ENCODE measurements at places on chromosomes 7 and 10.

GRCh38 chr10:76631884-76632766 lies 1005.5 kb downstream of the KCNMA1 start:
- DNase-seq = no peak

- DNase-seq = no peak
Measured at GRCh38 chr7:29805886-29806207, 461 bp upstream of the WIPF3 start.

GRCh38 chr10:131464789-131465188 lies 153.3 kb upstream of the TCERG1L start:
- DNase-seq = no peak

DNA sequence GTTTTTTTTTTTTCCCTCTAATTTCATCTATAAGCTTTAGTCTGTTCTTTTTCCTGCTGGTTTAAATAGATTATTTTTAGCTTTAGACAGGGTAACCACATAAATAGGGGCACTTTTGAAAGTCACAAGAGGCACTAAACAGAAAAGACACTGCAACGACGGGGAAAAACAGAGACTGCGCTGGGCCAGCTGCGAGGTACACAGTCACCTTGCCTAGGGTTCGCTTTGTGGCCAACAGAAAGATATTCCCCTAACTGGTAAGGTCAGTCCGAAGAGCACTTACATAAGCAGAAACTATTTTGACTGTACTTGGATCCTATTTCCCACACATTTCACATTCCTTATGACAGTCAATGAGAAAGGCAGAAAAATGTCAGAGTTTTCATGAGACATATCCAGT lies 175.6 kb upstream of the PHF14 start:
- DNase-seq = no peak

- no peak for DNase-seq
Measured at GRCh38 chr10:29649561-29650551, 15.1 kb upstream of the SVIL start.

GRCh38 chr7:45155357-45155900 lies 2.2 kb upstream of the RAMP3 start:
- DNase-seq = no peak

- no peak for DNase-seq
Measured at GRCh38 chr7:126774077-126774476, 478.7 kb downstream of the GRM8 start.

DNA sequence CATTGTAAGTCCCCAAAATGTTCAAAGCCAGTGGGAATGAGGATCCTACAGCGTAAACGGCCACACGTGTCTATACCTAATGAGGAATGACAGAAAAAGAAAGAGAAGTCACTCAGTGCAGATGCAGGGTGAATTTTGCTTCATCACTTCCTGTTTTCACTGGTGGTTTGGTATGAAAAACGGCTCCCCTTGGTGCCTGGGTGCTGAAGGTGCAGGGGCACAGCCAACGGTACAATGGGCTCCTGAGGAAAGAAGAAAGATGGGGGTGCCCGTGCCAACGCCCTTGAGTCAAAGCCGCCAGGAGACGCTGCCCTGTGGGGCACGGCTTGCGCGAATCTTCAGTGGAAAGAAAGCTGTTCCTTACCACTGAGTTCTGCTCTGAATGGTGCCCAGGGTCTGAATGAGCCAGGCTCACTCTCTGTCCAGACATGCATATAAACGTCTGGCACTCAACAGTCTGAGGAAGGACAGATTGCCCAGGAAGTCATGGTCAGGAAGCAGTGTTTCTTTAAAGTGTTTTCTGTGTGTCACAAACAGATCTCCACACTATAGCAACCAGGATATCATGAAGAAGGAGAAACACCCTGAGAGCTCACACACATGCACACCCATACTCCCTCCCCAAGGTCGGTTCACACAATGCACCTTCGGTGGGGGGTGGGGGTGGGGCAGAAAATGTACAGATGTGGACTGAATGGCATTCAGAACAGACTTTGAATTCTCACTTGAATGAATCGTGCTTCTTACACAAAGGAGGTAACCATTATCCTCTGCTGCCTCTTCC lies 105.8 kb downstream of the ELMO1 start:
- DNase-seq = peak; percentile 81

DNA sequence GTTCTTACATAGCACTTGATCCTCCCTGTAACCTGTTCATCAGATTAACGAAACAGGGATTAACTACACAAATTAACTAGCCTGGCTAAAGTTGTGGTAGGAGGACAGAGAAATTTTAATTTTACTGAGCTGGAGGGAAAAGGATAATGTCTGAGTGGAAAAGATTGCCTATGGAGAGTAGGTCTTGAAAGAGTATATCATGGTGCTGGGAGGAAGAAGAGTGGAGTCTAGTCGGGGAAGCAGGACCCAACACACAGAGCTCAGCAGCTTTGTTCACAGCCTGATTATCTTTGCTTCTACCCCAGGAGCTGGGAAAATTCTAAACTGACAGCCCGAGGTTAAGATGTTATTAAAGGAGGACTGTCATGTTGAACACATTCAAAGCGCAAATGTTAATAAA lies 6.1 kb upstream of the KDM7A start:
- no peak for DNase-seq

GRCh38 chr10:20976891-20977290 lies 79.8 kb upstream of the NEBL start:
- no peak for DNase-seq

All from CD4-positive, alpha-beta T cell treated with Interleukin-1 beta for 1 hour (primary cell).